ENCODE measurements at places on chromosomes 7 and 10.

- no peak for DNase-seq
These were observed 3.6 kb downstream of the PCBD1 start for GRCh38 chr10:70884741-70885140.

- DNase-seq, result no peak
These were observed 371.7 kb upstream of the IGFBP3 start for GRCh38 chr7:46292741-46293140.

GRCh38 chr7:74051193-74051592 lies 23.2 kb downstream of the ELN start:
- peak; percentile 71 for DNase-seq

DNA sequence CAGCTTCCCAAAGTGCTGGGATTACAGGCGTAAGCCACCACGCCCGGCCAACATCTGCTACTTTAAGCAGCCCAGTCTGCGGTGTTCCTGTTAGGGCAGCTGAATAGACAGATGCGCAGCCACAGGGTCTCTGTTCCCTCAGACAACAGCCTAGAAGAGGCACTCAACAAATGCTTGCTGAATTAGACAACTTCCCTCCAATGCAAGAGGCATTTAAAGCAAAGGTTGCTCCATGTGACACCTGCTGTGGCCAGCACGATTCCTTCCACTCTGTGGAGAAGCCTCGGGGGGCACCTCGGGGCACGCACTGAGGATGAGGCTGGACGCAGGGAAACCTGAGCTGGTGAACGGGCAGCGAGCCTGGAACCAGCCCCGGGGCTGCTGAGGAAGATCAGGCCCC lies 237.8 kb downstream of the MAD1L1 start:
- DNase-seq, result no peak

DNA sequence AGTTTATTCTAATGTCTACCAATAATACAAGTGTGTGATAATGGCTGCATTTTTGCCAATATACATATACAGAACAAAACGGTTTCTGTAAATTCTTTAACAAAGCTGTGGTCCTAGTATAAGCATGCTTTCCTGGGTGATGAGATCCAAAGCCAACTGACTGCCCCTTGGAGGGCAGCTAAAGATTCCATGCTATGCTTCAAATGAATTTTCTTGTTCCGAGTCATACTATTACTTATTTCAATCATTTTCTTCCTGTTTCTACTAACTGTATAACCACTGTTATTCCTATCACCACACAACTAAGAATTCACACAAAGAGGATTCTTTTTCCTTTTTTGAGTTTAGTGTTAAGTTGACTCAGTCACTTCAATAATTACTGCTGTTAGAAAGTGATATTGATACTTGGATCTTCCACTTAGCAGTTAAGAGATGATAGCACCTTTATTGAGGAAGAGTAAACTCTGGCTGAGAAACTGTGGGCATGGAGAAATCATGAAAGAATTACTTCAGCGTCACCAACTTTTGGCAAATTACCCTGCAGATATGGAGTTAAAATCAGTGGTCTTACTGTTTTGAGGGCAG lies 197.5 kb downstream of the ARL4A start:
- peak; percentile 56 for DNase-seq

GRCh38 chr10:110857265-110858171 lies 14.2 kb upstream of the PDCD4 start:
- DNase-seq, result no peak

DNA sequence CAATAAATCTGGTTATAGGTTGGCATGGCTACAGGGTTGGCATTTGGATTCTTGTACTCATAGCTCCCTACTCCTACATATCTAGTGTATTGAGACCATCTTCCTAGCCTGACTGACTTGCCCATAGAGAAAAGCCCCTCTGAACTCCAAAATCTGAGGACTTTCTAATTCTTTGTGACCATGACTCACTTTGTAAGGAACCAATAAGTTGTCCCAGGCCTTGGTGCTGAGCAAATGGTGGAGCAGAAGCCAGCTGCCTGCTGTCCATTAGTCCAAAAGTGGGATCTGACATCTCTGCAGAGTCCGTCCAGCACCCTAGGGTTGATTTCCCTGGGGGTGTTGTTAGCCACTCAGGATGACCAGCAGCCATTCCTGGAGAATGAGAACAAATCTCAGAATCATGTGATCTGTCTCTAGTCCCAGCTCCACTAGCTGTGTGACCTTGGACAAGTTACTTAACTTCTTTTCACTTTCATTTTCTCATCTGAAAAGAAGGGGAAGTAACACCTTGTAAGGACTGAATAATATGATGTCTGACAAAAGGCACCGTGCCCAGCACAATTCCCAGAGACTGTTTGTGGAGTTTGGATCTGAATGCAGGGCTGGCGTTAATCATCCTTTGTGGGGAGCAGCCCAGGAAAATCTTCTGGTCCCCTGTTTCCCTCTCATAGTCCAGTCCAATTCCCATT lies 44.1 kb downstream of the MTURN start:
- DNase-seq, result no peak

DNA sequence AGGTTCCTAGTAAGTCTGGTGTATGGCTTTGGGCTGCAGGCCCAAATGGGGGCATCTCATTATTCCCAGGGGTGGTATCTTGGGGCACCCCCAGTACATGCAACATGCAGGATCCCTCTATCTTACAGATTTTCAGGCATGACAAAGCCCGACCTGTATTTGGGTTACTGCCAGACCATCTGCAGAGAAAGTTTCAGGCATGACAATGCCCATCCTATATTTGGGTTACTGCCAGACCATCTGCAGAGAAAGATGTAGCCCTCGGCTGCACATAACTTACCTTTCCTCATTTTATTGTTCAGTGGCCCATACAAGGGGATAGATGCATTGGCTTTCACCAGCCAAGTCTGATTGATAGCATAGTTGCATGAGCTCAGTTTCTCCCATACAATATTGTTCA lies 112.2 kb upstream of the RAB18 start:
- no peak for DNase-seq

DNA sequence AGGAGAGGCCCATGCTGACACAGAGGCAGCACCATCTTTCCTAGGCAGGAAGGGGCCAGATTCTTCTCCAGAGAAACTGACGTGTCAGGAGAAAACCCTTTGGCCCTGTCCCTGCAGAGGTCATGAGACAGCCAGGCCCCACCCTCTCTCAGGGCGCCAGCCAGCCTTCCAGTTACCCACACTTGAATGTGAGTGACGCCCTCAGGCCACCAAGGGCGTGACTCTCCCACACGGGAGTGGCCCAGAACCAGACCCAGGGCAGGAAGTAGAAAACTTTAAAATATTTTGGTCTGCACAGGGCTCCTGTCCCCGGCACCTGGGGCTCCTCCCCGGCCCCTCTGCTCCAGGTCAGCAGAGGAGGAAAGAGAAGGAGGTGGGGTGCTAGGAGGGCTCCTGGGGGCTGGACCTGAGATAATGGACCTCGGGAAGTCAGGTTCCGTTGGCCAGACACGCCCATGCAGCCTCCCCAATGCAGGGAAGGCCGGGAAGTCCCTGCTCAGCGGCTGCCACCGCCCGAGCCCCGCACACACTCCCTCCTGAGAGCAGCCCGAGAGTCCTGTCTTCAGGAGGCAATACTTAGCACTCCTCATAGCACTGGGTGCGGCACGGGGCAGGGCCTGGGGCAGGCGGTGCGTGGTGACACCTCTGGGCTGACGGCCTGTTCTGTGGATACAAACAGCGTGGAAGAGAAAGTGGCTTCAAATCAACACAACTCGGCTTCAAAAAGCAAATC lies 67.0 kb upstream of the CFAP46 start:
- no peak for DNase-seq

DNA sequence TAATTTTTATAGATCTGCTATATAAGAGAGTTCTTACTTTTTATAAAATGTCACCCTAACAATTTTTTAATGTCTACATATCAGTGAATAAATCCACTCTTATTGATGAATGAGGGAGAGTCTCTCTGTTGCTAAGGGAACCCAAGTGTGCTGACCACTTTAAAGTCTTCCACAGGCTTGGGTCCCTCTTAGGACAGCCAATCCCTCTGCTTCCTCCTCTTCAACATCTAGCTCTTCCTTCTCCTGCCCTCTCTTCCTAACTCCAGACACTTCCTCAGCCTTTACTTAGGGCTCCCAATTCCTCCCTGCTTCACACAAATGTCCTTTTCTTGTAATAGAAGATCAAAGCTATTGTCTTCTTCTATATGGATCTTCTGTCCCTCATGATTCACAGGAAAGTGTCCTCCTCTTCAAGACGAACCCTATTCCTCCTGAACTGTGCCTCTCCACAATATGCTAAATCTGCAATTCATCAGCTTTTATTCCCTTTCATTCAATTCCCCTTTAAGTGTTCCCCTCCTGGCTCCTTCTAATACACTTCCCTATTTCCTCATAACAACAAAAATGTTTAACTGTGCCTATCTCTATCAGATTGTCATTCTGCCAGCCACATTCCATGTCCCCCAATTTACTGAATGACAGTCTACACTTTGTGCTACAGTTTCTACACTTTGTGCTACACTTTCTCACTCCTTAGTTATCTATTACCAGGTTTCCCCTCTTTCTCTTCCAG lies 37.7 kb downstream of the CDK6 start:
- DNase-seq, result no peak

DNA sequence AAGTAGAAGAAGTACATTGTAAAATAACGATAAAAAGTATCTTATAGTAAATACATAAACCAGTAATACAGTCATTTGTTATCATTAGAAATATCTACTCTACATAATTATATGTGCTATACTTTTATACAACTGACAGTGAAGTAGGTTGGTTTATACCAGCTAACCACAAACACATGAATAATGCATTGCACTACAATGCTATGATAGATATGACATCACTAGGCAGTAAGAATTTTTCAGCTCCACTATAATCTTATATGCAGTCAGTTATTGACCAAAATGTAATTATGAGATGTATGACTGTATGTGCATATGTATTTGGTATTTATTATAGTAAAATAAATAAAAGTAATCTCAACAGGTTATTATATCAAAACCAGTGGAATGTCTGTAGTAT lies 23.4 kb upstream of the SGCE start:
- no peak for DNase-seq

DNA sequence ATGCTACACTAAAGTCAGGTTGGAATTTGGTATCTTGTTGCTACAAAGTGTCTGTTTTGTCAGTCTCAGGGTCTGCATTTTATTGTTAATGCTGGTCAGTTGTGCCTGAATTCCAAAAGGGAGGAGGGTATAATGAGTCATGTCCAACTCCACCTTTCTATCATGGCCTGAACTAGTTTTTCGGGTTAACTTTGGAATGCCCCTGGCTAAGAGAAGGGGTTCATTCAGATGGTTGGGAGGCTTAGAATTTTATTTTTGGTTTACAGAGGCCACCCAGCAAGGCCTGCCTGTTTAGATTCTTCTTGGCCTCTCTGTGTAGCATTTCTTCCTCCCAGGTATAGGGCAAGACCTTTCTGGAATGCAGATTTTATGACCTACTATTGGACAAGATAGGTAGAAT lies 93.2 kb downstream of the SKIDA1 start:
- DNase-seq, result no peak

GRCh38 chr7:16266877-16267276 lies 154.5 kb downstream of the CRPPA start:
- no peak for DNase-seq

GRCh38 chr7:107728276-107728675 lies 15.7 kb upstream of the CBLL1 start:
- no peak for DNase-seq

- DNase-seq, result no peak
These were observed 150.4 kb upstream of the GNAI1 start for GRCh38 chr7:79984210-79984609.

DNA sequence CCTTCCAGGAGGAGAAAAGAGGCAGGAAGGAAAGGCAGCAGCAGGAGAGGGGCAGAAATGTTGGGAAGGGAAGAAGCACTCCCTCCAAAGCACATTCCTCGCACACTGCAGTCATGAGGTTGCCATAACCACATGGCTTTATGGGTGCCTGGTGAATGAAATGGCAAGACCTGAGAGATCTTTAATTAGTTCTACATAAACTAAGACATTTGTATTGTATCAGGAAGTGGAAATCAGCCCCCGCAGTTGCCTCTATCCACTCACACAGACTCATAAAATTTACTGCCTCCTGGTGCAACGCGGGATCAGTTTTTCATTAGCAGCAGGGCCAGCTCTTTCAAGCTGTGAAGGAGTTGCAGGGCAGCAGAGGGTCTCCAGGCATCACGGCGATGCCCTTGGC lies 106.4 kb downstream of the COL13A1 start:
- no peak for DNase-seq

GRCh38 chr10:70816220-70816894 lies 609 bp downstream of the SGPL1 start:
- peak; percentile 95 for DNase-seq

GRCh38 chr10:19245889-19246752 lies 197.5 kb downstream of the MALRD1 start:
- no peak for DNase-seq

DNA sequence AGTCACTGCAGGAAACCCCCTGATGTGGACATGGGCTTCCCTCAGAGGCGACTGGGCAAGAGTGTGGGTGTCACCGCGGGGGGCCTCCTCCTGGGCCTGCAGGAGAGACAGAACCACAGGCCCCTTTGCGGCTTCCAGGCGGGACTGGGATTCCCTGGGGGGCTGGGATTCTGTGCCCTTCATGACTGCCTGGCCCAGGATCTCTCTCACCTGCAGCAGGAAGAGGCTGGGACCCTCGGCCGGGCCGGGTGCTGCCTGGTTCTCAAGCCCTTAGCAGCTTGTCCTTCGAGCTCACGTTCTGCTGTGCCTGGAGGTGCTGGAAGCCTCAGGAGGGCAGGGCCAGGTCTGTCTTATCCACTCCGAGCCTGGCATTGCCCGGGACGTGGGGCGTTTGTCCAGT lies 11.8 kb downstream of the SUN1 start:
- no peak for DNase-seq

- no peak for DNase-seq
These were observed 70.9 kb upstream of the SAMD8 start for GRCh38 chr10:75040576-75040975.

DNA sequence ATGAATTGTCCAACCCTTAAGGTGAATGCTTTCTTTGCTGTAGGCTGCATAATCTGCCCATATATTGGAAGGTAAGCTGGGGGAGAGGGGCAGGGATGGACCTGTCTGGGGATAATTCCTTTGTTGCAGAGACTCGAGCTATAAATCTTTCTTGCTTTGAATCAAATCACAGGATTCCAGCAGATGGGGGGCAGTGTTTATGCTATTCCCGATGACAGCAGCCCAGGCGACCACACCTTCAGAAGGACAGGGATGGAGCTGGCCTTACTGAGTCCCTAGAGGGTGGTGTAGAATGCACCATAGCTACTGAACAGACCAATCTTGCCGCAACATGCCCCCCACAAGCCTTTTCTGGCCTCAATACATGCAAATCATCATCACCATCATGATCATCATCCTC lies 2.5 kb downstream of the PODXL start:
- DNase-seq, result no peak

DNA sequence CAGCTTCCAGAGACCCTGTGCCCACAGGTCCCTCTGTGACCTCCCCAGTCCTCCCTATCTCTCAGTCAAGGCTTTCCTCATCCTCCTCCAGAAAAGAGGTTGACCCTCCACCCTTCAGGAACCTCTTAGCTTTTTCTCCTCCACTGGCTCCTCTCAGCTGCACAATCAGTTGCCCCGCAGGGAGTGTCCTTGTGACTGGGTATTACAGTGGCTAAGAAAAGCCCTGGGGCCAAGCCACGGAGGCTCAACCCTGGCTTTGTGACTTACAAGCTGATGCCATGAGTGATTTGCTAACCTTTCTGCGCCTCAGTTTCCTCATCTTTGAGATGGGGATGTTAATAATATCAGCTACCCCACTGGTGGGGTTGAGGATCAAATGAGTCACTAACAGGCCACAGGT lies 66.4 kb upstream of the ZMIZ1 start:
- DNase-seq, result no peak

GRCh38 chr10:109968953-109969759 lies 38.6 kb upstream of the ADD3 start:
- DNase-seq, result no peak
